ENCODE measurements at places on chromosomes 3 and 15.

- DNase-seq: no peak
Measured at GRCh38 chr3:157417247-157417646, 19.4 kb upstream of the PTX3 start.

DNA sequence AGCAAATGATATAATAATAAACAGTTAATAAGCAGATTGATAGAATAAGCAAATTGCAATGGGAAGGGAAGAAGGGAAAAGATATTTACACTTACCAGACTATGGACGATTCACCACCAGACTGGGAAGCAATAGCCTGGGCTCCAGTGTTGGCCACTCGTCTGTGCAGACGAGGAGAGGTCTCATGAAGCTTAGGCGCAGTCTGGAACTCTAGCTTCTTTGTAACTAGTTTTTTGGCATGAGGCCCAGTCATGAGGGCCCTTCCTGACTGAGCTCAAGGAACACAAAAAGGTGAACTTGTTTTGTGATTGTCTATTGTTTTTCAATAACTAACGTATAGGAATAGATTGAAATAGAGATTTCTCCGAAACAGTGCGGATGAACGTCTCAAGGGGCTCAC lies 63.3 kb upstream of the GATM start:
- no peak for DNase-seq

- no peak for DNase-seq
Measured at GRCh38 chr3:168260859-168261258, 165.1 kb upstream of the GOLIM4 start.

DNA sequence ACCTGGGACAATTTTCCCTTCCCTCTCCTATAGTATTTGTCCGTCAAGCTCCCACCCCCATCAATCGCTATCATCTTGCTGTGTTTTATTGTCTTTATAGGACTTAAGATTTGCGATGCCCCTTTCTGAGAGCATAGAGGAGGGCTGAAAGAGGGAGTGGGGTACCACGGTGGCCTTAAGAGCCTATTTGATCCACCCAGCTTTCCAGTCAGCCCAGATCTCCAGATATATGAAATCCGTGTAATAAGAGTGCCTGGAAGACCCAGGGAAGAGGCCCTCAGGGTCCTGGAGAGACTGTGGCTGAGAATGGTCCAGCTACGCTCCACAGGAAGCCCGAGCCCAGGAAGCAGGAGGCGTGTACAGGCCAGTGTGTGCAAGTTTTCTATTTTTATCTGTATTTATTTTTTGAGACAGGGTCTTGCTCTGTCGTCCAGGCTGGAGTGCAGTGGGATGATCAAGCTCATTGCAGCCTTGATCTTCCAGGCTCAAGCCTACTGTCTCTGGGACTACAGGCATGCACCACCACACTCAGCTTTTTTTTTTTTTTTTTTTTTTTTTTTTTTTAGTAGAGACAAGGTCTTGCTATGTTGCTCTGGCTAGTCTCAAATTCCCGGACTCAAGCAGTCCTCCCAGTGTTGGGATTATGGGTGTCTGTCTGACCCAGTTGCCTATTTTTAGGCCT lies 964 bp upstream of the NCKIPSD start:
- DNase-seq: no peak

GRCh38 chr3:101151286-101151913 lies 158.2 kb upstream of the ABI3BP start:
- DNase-seq: no peak

Measured in activated T-helper 1 cell treated with Interleukin-2 at 50 U/mL for 16 hours (primary cell).